Activated effector memory CD4-positive, alpha-beta T cell treated with Interleukin-2 at 50 U/mL for 16 hours (primary cell): ENCODE measurements at places on chromosomes 16 and 17.

- DNase-seq: no peak
These were observed 195.0 kb downstream of the FTO start for GRCh38 chr16:53898993-53899392.

DNA sequence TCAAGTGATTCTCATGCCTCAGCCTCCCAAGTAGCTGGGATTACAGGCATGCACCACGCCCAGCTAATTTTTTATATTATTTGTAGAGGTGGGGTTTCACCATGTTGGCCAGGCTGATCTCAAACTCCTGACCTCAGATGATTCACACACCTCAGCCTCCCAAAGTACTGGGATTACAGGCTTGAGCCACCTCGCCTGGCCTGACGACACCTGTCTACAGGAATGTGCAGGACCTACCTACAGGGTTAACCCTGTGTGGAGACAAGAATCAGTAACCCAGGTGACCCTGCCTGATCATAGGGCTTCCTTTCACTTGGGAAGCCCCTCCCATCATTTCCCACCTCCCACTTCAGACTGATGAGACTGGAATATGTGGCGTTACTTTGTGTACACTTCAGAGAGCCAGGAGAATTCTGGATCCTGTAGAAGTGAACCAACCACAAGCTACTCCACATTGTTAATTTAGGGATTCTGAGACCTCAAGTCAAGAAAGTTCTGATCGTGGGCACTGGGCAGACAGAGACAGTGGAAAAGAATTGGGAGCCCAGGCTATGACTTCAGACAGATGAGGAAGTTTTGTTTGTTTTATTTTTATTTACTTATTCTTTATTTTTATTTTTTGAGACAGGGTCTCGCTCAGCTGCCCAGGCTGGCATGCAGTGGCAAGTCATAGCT lies 5.7 kb upstream of the MILR1 start:
- no peak for DNase-seq

DNA sequence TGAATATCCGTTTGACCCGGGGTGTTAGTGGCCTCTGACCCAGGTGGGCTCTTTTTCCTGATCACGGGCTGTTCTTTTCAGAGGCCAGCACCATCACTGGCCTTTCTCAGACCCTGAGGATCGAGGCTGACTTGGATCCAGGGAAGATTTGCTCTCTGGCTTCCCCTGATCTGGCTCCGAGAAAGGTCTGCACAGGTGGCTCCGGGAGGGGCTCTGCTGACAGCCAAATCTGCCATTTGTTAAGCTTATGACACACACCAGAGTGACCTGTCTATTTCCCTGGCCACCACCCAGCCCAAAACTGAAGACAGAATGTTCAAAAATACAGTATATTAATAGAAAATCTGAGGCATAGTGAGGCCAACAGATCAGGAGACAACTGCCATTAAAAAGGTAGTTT lies 221.8 kb upstream of the TNRC6C start:
- no peak for DNase-seq

DNA sequence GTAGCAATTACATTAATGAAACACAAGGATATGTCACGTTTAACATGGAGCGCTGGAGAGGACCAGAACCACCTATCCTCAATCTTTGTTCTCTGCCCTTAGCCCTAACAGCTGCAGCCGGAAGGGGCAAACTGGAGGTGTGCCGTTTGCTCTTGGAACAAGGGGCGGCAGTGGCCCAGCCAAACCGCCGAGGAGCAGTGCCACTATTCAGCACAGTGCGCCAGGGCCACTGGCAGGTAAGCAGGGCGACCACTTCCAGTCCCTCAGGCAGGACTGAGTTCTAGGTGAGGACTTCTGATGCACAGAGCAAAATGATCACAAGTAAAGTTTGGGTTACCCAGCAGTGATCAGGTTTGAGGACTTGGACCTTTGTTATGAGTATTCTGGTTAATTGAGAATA lies 41.1 kb downstream of the CYB561 start:
- DNase-seq: no peak

DNA sequence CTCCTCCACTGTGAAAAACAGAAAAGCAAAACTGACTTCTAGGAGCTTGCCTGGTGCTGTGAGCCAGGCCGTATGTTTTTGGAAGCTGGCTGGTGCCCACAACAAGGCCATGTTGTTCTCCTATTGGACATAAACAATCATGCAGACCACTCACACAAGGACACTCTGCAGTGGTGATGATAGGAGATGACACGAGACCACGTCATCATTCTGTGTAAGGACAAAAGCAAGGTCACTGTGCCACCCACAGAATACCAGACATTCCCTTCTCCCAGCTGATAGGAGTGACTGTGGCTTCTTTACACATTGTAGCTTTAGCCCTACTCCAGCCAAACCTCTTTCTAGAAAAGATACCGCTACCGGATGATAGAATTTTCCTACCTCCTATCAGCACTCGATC lies 47.7 kb upstream of the LCMT1 start:
- no peak for DNase-seq

DNA sequence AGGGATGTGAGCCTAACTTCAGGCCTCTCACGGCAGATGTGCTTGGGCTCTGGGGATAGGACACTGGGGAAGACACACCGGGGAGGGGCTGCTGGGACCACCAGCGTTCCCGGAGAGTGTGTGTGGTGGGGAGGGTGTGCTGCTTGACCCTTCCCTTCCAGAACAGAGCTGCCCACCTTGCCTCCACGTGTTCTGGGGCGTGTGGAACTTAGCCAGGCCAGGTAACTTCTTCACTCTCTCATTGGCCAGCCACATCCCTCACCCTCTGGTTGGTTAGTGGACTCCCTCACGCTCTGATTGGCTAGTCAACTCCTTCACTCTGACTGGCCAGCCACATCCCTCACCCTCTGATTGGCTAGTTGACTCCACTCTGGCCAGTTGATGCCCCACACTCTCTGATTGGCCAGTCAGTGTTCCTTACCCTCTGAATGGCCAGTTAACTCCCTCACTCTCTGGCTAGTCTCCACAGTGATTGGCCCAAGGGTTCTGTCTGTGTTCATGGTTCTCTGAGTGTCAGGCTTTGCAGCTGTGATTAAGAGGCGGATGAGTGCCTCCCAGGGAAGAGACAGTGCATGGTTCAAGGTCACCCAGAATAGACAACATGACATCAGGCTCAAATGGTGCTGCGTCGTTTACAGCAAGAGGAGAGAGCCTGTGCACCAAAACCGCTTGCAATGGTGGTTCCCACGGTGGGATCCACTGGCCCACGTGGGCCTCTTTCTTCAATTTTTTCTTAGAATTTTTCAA lies 10.0 kb downstream of the TMEM235 start:
- no peak for DNase-seq

DNA sequence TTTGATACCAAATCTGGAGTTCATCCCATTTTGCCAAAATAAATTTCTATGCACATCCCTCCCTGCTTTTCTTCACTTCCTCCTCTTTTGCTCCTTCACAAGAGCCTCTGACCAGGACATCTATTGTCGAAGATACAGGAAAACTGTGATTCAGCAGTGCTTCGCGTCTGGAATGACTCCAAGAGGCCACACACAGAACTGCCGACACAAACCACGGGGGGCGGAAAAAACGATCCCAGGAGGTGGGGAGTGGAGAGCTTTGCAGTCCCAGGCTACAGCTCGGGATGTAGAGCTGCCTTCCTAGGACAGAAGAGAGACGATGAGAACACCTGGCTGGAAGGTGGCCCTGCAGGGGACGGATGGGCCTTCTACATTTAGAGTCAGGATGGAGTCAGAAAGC lies 102.8 kb downstream of the XYLT1 start:
- DNase-seq: no peak

DNA sequence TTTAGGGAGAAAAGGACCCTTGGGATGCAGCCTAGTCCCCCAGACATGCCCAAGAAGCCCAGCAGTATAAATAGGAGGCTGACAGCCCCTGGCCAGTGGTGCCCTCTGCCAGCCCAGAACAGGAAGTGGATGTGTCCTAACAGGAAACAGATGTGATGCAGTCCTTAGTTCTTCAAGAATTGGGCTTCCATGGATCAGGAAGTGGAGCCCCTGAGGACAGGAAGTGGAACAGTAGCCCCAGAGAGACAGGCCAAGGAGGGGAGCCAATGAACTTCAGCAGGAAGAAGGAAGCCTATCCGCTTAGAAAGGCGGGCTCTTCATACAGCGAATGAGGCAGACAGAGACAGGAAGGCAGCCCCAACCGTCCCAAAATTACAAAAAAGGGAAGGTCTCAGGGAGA lies 7.2 kb downstream of the CTF1 start:
- no peak for DNase-seq

- DNase-seq: no peak
These were observed 154.0 kb upstream of the HSBP1 start for GRCh38 chr16:83653785-83654184.

- DNase-seq: no peak
These were observed 93.9 kb downstream of the YPEL2 start for GRCh38 chr17:59425085-59425931.
